ENCODE measurements at places on chromosomes 4 and X.

- DNase-seq, result no peak
Observed at GRCh38 chr4:1516261-1516660, 110.0 kb upstream of the NKX1-1 start.

DNA sequence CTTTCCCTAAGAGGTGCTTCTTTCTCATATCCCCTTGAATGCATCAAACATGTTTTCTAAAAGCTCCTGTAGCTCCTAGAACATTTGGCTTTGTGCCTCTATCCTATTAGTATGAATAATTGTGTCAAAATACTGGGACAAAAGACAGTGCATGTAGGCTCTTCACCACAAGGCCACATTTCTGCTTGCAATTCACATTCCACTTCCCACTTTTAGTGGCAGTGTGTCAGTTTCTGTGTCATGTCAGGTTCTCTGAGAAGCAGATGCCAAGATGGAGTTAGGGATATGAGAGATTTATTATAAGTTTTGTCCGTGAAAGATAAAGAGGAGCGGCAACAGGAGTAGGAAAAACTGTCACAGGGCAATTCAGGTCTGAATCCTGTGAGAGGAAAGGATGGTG lies 61.3 kb upstream of the GPRIN3 start:
- no peak for DNase-seq

DNA sequence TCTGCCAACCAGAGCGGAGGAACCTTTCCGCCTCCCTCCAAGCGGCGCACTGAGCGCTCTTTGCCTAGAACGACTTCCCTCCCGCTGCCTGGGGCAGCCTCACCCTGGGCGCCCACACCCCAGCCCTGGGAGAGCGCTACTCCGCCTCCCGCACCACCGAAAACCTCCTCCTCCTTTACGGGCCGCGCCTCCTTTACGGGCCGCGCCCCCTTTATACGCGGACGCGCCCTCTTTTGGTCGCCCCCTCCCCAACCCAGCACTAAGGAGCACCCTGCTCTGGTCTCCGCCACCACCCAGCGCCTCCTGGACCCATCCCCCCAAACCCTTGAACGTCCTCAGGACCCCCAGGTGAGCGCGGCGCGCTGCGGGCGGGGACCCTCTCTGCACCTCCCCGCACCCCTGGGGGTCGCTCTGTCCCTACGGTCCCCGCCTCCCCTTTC lies 586 bp upstream of the NSG1 start:
- peak; percentile 25 for DNase-seq

- no peak for DNase-seq
Observed at GRCh38 chrX:42392846-42393245, 385.1 kb downstream of the PPP1R2C start.

GRCh38 chr4:168102403-168102802 lies 10.1 kb downstream of the ANXA10 start:
- DNase-seq, result no peak

- no peak for DNase-seq
Observed at GRCh38 chr4:163566257-163566796, 71.8 kb downstream of the TMA16 start.

DNA sequence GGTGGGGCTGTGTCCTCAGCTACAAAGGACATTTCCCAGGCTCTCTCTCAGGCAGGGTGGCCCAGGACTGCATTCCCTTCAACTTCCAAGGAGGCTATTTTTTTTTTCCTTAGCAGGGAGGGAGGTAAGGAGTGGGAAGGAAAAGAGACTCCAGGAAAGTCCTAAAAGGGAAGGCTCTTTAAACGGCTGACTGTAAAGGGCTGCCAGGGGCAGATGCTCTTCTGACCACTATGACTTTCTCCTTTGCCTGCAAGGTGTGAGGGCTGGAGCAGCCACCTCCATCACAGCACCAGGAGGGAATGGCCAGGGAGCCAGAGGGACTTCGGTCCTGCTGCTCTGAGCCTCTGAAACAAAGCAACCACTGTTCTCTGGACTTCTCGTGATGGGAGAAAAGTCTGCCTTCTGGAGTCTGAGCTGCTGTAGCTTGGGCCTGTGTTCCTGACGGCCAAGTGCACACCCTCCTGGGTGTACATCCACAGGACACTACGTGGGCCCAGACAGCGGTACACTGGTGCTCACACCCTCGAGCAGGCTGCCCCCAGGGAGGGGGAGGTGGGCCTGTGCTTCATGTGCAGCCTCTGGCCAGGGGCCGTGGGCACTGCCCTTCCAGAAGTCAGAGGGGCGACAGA lies 17.9 kb downstream of the NAT8L start:
- no peak for DNase-seq

- DNase-seq, result no peak
Observed at GRCh38 chr4:99587803-99588202, 13.2 kb downstream of the MTTP start.

- no peak for DNase-seq
Observed at GRCh38 chr4:13907255-13907751, 279.8 kb upstream of the BOD1L1 start.

DNA sequence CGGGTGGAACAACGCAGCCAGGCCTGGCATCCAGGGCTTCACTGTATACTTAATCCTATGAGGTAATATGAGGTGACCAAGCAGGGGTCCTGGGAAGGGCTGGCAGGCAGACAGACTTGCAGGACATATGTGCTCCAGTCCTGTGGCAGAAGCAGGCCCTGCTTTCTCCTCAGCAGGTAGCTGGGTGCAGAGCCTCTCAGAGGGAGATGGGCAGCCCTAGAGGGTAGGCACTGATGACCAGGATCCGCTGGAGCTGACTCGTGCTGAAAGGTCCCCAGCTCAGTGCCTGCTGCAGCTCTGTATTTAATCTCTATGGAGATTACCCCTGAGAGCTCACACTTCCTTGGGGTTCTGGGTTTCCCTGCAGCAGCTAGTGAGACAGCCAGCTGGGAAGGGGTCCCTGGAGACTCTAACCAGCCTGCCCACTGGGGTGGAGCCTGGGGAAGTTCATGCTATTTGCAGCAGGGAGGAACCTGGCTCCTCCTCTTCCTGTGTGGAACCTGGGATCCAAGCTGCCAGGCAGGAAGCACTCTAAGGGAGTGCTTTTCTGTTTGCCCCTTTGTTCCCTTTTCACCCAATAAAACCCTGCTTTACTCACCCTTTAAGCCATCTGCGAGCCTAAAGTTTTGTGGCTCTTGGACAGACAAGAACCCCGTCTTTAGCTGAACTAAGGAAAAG lies 339.2 kb downstream of the DCAF12L2 start:
- no peak for DNase-seq

DNA sequence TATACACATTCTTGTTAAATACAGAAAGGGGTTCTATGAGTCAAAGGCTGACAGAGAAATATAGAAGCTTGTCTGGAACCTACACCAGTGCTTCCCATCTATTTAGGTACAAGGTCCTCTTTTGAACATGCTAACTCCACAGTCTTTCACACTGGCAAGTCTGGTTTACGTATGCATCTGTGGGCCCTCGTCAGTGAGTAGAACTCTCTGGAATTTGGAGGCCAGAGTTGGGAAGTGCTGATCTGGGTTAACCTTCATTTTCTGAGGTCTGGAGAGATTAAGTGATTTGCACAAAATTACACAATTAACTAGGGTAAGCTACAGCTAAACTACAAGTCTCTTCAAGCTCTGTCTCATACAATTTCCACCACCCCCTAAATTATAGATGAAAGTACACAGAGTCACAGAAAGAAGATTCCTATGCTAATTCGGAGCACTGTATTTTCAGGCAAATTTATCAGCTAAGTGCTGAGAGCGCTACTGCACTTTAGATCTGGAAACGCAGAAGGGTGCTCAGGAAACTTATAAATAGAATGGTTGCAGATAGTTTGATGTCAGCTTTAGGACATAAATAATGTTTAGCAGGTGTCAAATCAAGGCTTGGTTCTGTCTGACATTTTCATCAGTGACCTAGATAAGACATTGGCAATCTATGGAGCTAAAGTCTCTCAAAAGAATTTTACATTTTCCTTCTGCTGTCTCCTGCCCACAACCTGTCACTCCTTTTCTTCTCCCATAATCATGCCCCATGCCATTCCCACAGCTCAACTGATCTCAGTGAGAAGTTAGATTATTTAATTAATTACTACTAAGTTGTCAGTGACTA lies 43.0 kb upstream of the PDLIM5 start:
- DNase-seq, result no peak

DNA sequence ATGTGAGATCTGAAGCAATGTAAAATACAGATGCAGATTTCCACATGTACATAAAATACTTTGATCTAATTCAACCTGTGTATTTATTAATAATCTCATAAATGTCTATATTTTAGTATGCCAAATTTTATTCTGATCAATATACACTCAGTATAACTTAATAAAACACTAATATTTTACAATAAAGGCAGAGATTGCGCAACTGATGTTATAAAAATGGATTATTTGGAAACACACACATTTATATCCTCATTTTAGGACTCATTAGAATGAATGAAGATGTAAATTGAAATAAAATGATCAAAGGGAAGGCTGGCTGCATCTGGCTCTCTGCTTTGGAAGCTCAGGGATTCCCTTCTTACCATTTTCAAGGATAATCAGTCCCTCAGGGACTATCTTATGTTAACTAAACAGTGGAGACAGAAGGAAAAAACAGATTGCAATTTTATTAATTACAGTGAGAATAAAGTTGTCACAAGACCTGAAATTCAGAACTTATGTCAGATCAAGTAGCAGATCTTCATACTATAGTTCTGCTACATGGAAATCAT lies 900.9 kb upstream of the EPHA5 start:
- no peak for DNase-seq

- no peak for DNase-seq
Observed at GRCh38 chr4:68372588-68372987, 22.7 kb upstream of the YTHDC1 start.

- peak; percentile 41 for DNase-seq
Observed at GRCh38 chrX:53682885-53683555, 3.5 kb downstream of the HUWE1 start.

- no peak for DNase-seq
Observed at GRCh38 chrX:118847676-118848075, 24.1 kb downstream of the ZCCHC12 start.

DNA sequence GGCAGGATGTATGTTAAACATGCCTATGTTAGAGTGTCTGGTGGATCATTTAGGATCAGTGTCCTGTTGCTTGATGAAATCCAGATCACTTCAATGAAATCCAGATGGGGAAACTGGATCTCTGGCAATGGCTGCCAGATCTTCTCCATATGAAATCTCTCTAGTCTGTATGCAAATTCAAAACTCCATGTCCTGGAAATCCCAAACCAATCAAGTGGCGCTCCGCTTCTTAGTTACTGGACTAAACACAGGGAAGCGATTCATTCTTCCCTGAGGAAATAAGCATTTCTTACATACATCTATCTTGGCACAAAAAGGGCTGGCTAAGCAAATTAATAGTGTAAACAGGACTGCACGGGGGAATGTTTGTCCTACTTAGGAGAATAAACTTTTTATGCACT lies 94.9 kb downstream of the HDAC8 start:
- no peak for DNase-seq

DNA sequence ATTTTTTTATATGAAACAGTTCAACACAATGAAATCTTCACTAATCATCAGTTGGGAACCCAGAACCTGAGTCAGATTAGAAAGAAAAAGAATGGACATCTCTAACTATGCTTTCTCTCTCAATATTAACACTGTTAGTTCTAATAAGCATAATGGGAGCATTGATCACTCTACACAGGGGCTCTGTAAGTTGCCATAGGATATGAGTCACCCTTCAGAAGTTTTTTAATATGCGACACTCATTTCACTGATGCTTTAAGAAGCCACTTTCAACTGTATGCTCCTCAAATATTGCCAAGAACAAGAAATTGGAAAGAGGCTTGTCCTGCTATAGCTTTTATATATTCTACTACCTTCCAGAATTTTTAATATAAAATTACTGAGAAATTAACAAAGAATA lies 187.0 kb downstream of the AASDH start:
- DNase-seq, result no peak

- no peak for DNase-seq
Observed at GRCh38 chrX:45743081-45743533, 542.4 kb upstream of the DIPK2B start.

DNA sequence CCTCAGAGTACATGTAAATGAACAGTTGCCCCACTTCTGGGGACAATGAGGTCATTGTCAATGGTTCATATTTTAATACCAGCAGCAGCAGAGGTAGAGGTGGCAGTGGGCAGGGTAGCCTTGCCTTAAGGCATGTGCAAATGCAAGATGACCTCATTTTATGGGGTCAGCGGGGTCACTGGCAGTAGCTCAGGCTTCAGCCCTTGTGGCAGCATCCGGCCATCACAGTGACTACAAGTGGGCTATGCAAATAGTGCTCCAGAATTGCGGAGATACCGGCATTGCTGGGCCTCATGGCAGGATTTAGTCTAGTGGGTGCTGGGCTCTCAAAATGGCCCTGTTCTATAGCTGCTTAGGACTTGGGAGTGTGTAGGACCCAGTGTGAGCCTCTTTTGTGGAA lies 144.7 kb downstream of the FAM47A start:
- DNase-seq, result no peak

DNA sequence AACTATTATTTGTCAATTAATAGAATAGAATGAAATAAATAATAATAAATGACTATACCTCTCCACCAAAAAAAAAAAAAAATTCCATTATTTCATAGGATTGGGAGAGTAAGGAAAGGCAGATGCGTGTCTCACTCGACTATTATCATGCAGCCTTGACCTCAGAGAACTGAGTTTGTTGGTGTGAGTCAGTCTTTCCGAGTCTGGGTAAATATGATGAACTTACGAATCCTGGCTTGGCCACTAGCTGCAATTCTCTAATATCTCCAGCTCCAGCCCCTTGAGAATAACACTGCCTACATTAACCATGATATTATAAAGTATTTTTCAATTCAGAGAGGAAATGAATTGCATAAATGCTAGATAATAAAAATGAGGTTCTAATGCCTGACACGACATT lies 46.6 kb upstream of the DHX15 start:
- no peak for DNase-seq

- DNase-seq, result no peak
Observed at GRCh38 chrX:75096331-75096730, 59.8 kb downstream of the ABCB7 start.

DNA sequence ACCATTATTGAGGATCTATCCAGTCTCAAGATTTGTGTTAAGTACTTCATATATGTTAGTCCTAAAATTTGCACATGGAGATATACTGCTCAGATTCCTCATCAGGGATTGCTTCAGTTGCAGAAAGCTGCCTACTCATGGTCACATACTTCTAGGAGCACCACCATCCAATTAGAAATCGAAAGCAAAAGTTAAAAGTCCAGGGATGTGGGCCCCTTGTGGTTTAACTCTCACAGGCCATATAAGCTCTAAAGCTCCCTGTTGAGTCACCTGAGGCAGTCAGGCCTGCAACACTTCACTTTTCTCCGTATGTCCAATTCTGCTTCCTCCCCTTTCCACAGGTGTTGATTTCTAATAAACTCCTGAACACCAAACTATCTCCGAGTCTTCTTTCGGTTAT lies 84.2 kb downstream of the CNOT6L start:
- DNase-seq, result no peak

- no peak for DNase-seq
Observed at GRCh38 chr4:145066063-145066501, 31.9 kb downstream of the ANAPC10 start.

GRCh38 chr4:146155152-146155724 lies 20.3 kb upstream of the LSM6 start:
- DNase-seq, result no peak

Measured in T-cell (primary cell).